ENCODE measurements at places on chromosomes 11 and 22. TPM values are rescaled to one million over a fixed set of nuclear protein-coding genes. Genes with fewer than 3 reads are reported as not detected.

Gene WNT7B
- total RNA-seq: 29.7 TPM

Gene CABP4
- total RNA-seq: not detected

Gene C11orf98
- 91.6 TPM for total RNA-seq

Gene LRRC75B
- 6.8 TPM for total RNA-seq

Gene DDX6
- 41.9 TPM for total RNA-seq
